ENCODE measurements at places on chromosomes 3 and 15.

DNA sequence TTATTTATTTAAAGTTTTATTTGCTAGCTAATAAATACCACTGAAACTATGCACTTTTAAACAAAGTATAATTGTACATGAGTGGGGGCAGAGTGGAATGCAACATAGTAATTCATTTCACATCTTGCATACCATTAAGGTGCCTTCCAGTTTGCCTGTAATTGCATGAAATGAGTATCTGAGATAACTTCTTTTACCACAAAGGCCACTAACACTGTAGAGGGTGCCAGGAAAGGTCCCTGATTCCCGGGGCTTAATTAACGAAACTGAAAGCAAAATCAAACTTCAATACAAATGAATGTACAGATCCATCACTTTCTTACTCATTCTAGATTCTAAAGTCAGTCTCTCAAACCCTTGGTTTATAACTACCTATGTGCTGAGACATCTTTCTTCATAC lies 2.1 kb downstream of the CD47 start:
- DNase-seq: no peak

- DNase-seq: peak; percentile 31
Observed at GRCh38 chr3:191499307-191500080, 38.5 kb downstream of the PYDC2 start.

DNA sequence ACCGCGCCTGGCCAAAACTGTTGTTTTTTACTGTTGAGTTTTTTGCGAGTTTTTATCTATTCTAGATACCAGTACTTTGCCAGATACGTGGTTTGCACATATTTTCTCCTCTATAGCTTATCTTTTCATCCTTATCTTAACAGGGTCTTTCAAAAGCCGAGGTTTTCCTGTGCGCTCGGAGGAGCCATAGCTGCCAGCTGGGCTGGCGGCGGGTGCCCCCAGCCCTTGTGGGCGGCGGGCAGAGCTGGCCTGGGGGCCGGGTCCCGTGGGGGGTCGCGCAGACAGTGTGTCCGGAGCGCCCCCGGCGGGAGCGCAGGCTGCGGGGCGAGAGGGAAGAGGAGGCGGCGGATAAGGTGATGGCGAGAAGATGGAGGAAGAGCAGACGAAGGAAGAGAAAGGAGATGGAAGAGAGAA lies 11.1 kb upstream of the EIF4A2 start:
- DNase-seq: no peak

GRCh38 chr3:17035966-17036365 lies 151.2 kb downstream of the PLCL2 start:
- DNase-seq: no peak

- DNase-seq: no peak
Observed at GRCh38 chr3:141526709-141527108, 39.9 kb downstream of the RASA2 start.

- DNase-seq: no peak
Observed at GRCh38 chr15:89067751-89068150, 20.5 kb upstream of the ABHD2 start.

GRCh38 chr3:140424726-140425125 lies 253.1 kb upstream of the TRIM42 start:
- no peak for DNase-seq

GRCh38 chr3:139235192-139235591 lies 108.6 kb upstream of the MRPS22 start:
- no peak for DNase-seq

DNA sequence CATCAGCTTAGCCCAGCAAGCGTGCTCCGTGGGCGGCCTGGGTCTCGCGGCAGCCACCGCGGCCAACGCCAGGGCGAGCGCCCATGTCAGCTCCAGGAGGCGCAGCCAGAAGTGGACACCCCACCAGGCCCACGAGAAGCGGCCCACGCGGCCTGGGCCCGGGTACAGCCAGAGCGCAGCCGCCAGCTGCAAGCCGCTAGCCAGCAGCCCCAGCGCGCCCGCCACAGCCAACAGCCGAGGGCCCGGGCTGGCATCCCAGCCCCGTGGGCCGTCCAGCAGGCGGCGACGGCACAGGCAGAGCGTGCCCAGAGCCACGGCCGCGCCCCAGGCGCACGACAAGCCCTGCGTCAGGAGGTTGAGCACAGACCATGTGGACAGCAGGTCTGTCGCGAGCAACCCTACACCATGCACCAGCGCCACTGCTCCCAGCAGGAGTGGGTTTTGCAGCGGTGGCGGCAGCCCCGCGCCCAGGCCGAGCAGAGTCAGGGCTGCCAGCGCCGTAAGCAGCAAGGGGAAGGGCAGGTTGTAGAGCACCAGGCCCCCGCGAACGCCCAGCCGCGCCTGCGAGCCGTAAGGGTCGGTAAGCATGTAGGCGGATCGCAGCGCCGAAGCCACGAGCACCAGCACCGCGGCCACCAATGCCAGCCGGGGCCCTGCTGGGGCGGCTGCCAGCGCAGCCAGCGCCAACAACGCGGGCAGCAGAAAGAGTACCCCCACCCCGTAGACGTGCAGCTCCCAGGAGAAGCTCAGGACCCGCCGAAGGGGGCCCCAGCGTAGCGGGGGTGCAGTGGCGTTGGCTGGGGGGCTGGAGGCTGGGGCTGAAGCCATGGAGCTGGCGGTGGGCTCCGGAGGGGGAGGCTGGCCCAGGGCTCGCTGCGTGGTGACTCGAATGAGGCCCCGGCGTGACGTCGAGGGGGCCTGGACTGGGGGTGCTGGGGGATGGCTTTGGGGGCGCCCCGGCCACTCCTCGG lies 4.9 kb downstream of the PRRT3 start:
- DNase-seq: no peak

DNA sequence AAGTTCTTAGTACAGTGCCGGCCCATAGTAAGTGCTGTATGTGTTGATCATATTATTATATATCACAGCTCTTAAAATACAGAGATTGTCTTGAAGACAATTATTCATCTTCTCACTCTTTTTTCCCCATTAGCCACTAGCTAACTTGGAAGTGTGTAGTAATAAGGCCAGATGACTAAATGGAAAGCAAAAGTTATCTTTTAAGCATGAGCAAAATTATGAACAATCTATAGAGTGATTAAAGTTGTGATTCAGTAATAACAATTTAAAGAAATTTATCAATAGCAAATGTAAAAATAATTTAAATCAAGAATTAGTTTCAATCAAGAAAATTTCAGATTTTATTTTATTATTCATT lies 630.9 kb upstream of the TBL1XR1 start:
- no peak for DNase-seq

- no peak for DNase-seq
Observed at GRCh38 chr3:98692787-98693473, 70.2 kb upstream of the ST3GAL6 start.

DNA sequence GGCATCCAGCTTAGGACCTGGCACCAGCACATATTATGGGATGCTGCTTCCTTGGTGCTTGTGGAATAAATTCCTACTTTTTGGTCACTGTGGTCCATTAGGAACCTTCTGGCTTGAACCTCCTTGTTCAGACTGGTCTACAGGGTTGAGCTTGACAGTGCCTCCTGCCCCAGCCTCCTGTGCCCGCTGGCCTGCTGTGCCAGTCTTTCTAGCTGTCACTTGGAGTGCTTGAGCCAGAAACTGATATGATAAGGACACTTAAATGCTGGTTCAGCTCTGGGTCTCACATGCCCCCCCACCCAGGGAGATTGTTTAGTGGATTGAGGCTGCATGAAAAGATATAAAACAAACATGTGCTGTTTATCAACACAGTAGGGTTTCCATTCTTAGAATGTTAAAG lies 147.8 kb downstream of the SLCO3A1 start:
- no peak for DNase-seq

GRCh38 chr3:66593978-66594377 lies 93.2 kb upstream of the LRIG1 start:
- peak; percentile 24 for DNase-seq

GRCh38 chr3:13338231-13338630 lies 81.9 kb downstream of the NUP210 start:
- no peak for DNase-seq

DNA sequence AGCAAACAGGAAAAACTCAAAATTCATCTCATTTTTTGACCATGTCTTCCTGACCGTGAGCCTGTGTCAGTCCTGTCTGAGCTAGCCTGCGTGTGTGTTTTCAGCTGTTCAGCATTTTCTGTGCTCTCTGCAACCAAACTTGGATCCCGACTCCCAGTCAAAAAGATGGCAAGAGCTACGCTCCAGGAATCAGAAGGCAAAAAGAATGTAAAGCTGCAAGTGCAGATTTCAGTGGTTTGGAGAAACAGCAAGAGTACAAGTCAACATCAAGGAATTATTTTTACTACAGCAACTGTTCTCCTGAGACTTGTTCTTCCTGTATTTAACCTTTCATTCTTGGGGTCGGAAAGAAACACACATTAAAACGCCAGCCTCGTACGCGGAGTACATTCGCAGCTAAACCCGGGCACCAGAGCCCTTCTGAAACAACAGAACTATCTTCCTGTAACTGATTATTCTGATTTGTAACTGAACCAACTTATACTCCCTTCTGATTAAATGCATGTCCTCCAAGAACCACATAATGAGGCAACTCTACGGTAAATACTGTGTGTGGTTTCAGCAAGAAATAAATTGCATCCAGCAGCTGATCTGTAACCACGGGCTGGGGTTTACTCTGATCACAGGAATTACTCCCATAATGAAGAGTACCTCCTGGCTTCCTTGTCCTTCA lies 107.4 kb downstream of the LRIG1 start:
- no peak for DNase-seq

DNA sequence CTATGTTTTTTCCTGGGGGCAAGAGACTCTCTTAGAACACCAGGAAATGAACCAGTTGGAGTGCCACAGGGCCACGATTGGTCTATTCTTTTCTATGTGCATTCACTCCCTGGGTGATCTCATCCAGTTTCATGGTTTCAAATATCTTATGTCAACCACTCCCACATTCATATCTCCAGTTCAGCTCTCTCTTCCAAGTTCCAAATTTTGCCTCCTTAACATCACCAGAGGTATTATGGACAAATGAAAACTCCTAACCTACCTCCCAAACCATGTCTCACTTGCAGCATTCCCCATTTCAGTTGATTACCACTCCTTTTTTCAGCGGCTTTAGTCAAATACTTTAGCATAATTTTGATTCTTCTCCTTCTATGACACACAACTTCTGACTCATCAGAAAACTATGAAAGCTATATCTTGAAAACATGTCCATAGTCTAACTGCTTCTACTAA lies 203.1 kb upstream of the SEMA6D start:
- peak; percentile 5 for DNase-seq

Measured in T47D (cell line).